ENCODE measurements at places on chromosomes 16 and 17.

DNA sequence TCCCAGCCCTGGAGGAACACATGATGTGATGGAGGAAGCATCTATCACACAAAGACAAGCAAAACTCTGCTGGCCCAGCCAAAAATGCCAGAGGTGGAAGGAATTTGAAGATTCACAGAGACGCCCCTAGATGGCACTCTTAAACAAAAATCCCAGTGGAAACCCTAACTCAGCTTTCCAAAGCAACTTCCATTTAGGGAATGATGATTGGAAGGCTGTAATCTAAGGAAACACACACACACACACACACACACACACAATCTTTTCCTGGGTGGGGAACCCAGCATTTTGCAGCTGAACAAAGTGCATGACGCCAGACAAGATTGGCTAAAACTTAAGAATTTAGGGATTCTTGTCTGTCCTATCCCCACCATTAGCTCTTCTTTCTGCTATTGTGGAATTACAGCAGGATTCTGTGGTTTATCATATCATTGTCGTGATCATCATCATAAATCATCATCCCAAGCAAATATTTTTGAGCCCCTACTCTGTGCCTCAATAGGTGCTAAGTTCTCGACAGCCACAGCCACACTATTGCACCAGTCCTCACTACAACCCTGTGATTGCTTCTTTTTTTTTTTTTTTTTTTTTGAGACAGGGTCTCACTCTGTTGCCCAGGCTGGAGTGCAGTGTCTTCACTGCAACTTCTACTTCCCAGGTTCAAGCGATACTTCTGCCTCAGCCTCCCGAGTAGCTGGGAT, 1.6 kb upstream of the LDAF1 start:
- DNase-seq, result no peak

- peak; percentile 10 for DNase-seq
Measured at GRCh38 chr16:58299757-58300349, 5.0 kb upstream of the PRSS54 start.

DNA sequence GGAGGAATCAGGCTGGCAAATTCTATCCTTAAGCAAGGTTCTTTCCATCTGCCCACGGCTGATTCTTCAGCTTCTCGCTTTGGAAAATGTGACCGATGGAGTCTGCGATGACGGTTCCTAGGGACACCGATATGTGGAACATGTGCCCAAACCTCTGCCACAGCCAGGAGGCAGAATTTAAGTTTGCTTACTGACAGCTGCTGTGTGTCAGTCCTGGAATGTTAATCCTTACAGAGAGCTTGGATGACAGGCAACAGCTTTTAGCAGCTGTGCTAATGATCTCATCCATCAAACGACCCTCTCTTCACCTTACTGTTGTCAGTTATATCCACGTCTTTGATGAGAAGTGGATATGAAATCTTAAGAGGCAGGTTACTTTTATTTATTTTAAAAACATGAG, 11.4 kb upstream of the MYH13 start:
- DNase-seq, result no peak

- DNase-seq, result no peak
Measured at GRCh38 chr16:84699147-84699711, 571 bp upstream of the USP10 start.
